ENCODE measurements at places on chromosomes 16 and 17.

DNA sequence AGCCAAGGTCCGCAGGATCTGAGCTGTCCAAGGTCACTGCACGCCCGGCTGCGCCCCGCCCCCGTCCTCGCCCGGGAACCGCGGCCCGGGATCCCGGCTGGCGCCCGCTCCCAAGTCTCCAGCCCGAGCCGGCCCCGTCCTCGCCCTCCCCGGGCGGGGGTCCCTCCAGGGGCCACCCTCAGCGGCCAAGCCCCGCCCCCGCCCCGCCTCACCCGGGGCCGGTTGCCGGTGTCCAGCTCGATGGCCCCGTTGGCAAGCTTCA is 216 bp downstream of the VPS9D1 start:
- no peak for DNase-seq

GRCh38 chr17:76529224-76530094 is 8.1 kb downstream of the CYGB start:
- no peak for DNase-seq

DNA sequence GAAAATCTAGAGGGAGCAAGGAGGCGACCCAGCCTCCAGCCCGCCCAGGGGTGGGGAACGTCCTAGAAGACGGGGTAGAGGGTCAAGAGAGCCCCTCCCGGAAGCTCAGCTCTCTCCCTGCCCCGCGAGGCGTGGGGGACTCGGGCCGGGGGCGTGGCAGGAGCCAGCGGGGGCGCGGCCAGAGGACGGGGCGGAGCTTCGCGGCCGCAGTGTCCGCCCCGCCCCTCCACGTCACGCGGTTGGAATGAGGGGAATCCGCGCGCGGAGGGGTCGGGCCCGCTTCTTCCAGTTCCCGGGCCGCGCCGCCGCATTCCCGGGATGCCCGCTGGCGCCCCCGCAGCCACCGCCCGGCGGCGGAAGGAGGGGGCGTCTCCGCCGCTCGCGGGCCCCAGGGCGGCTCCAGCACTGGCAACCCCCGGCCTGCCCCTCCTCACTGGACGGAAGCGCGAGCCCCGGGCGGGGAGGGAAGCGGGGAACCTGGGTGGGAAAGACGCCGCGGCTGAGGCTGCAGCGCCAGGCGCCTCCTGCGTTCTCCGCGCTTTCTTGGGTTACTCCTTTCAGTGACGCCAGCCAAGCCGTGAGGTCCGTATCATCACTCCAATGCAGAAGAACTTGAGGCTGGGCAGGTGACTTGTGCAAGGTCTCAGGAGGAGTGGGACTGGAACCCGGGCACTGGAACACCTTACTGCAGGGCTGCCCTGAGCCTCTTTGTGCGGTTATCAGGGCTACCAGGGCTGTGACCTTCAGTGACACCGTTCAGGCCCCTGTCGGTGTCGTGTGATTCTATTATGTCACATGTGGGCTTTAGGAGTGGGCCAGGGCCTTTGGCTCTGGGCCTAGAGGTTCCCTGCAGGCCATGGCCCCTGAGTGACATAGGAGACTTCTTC is 4.3 kb downstream of the MYO1C start:
- peak; percentile 32 for DNase-seq

GRCh38 chr17:36149296-36149820 is 27.1 kb downstream of the TBC1D3B start:
- no peak for DNase-seq

DNA sequence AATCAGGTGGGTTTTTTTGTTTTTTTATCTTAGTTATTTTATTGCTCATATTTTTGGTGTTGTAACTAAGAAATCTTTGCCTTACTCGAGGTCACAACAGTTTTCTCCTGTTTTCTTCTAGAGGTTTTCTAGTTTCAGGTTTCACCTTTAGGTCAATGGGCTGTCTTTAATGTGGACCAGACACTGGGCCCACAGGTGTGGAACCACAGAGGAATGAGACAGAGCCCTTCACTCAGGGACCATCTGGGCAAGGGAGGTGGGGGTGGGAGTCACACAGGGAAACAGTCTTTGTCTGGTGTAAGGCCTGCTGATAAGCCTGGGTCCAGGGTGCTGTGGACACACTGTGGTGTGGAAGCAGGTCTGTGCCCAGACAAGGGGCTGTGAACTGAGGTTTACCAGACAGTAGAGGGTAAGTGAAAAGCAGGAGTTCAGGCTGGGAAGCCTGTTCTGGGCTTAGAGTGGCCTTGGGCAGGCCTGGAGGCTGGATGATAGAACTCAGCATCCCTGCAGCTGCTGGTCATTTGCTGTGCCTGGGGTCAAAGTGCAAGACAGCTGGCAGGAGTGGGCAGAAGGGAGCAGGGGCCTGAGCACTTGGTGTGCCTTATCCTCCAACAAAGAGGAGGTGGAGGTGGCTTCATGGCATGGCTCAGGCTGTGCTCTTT is 75.6 kb downstream of the SPECC1 start:
- no peak for DNase-seq

- DNase-seq: peak; percentile 25
These were observed 58.5 kb upstream of the CREBBP start for GRCh38 chr16:3938843-3939624.

DNA sequence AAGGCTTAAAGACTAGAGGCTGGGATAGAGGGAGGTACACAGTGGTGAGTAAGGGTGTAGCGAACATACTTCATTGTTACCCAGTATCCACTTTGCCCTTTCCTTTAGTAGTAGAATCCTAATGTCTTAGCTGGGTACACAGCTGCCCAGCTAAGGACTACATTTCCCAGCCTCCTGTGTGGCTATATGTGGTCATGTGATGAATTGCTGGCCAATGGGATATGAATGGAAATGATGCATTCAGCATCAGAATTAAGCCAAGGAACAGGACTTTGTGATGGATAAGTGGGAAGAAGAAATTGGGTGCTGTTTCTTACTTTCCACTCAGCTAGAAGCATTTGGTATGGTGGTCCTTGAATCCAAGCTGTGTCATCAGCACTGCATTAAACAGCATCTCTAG is 55.9 kb downstream of the FOXL1 start:
- DNase-seq: no peak

- no peak for DNase-seq
These were observed 78.8 kb downstream of the ZFHX3 start for GRCh38 chr16:72969146-72969545.

GRCh38 chr16:4925791-4926190 is 11.2 kb downstream of the PPL start:
- no peak for DNase-seq

DNA sequence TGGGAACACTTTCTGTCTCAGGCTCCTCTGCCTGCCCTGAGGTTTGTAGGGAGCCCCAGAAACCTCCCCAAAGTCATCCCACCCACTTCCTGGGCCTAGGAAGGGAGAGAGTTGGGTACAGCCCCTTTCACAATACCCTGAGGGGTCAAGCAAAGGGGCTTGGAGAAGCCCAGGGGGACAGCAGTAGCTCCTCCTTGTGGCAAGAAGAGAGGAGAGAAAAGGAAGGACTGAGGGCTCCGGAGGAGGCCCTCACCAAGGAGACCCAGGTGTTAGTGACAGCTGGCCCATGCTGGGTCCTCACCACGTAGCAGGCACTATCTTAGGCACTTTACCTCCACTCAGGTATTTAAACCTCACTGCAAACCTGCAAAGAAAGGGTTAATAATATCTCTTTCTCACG is 112.8 kb downstream of the IRX5 start:
- no peak for DNase-seq

DNA sequence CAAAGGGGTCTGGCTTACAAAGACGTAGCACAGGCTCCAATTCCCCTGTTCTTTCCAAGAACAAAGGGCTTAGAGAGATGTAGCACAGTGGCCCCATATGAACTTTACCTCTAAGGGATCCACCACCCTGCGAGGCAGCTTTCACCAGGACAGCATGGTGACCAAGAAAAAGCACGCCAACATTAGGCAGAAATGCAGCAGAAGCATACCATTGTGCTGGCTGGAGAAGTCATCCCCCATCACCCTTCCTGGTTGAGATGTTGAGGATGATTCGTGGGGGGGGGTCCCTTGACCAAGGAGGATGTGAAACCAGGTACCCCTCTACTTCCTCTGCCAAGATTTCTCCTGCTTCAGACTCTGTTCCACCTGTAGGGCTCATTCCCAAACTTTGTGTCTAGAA is 48.4 kb downstream of the TMEM114 start:
- DNase-seq: no peak

DNA sequence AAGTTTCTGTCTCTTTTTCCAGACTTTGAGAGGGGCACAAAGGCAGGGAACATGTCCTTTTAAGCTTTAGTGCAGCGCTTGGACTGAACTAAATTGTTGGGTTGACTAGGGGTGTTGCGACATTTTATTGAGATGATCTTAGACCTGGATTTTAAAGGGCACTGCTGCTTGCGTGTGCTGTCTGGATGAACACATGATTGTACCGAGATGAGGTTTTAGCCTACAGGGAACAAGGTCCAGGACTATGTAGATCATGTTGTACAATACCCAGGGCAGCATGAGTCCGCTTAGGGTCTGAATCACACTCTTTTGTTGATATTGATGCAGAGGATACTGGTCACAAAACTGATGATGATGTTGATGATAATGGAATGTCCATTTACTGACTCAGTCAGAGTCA is 5.2 kb upstream of the RGS9 start:
- no peak for DNase-seq

- no peak for DNase-seq
These were observed 54.0 kb downstream of the TBC1D16 start for GRCh38 chr17:79981661-79982101.

DNA sequence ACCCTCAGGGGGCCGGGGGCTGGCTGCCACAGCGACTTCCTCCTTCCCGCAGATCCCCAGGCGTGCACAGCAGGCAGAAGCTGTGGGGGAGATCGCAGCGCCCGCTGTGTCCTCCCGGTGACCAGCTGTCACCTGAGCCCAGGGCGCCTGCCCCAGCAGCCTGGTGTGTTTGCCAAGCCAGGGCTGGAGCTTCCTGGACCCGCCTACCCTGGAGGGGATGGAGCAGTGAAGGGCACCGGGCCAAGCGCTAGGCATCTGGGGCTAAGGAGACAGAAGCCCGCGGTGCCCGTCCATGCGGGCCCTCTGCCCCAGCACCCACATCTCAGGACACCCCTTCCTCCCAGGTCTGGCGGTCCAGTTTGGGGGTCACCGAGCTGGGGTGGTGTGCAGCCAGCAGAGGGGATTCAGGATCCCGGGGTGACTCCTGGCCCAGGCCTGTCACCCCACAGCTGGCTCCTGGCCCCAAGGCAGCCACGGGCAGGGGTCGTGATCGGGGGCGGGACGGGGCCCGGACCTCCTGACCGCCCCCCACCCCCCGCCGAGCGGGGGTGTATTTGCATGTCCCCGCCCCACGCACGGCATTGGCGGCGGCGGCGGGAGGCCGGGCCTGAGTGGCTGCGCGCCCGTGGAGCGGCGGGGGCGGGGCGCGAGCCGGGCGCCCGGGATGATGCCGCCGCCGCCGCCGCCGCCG is at the start of gene RAB26:
RAB26 (plus strand) TSS at position 645 of the 691 bp plus-strand sequence. CDS start 159 bp downstream, outside the sequence.
- DNase-seq: no peak

GRCh38 chr16:74657870-74658642 is 8.6 kb downstream of the RFWD3 start:
- no peak for DNase-seq

DNA sequence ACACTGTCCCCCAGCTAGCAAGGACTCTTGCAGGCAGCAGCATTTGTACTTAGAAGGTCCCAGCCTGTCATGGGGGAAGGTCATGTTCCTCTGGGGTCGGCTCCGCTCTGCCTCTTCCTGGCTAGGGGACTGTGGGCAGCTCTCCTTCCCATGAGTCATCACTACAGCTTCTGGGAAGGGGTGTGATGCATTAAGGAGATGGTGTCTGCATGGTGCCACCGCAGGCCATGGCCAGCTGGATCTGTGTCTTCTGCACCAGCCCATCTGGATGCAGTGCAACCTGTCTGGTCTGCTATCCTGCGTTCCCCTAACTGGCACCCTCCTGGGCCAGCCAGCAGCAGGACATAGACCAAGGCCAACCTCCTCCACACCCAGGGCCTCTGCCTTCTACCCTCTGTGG is 6.3 kb downstream of the STARD3 start:
- no peak for DNase-seq

- no peak for DNase-seq
These were observed 9.8 kb downstream of the GABARAPL2 start for GRCh38 chr16:75575958-75576357.

- DNase-seq: no peak
These were observed 71.0 kb upstream of the ZNF423 start for GRCh38 chr16:49926941-49927340.

- no peak for DNase-seq
These were observed 15.5 kb downstream of the MSI2 start for GRCh38 chr17:57271821-57272220.
